Hematopoietic multipotent progenitor cell treated with erythropoietin and hydrocortisone succinate and interleukin-3 and kit ligand, for 4 days (in vitro differentiated cells): ENCODE measurements at places on chromosomes 13 and 19.

- DNase-seq, result no peak
These were observed 3.7 kb upstream of the NTN5 start for GRCh38 chr19:48676487-48676886.

GRCh38 chr13:112723771-112724170 is 33.9 kb downstream of the ATP11A start:
- DNase-seq, result no peak

DNA sequence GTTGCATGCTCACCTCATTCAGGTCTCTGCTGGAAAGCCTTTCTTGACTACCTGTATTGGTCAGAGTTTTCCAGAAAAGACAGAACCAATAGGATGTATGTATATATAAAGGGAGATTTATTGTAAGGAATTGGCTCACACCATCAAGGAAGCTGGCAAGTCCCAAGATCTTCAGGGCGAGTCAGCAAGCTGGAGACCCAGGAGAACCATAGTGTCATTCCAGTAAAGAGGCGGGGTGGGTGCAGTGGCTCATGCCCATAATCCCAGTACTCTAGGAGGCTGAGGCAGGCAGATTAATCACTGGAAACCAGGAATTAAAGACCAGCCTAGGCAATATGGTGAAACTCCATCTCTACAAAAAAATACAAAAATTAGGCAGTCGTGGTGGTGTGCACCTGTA is 30.4 kb upstream of the FARP1 start:
- DNase-seq, result no peak

DNA sequence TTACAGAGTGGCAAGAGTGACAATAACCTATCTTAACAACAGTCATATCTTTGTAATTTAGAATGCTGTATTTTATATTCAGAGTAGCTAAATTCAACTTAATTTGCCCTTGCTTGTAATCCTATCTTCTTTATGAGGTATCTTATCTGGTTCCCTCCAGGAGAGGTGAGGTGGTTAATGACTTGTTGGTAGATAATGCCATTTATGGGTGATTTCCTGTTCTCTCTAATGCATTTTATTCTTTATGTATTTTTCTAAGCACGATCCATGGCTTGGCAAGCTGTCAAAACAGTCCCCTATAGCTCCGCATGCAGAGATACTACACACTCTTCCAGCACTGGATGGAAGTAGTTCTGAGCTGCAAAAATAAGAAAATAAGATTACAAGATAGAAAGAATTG is 267.9 kb downstream of the LMO7 start:
- DNase-seq, result peak; percentile 38

GRCh38 chr19:43820098-43820883 is 6.8 kb upstream of the ZNF283 start:
- DNase-seq, result peak; percentile 56

DNA sequence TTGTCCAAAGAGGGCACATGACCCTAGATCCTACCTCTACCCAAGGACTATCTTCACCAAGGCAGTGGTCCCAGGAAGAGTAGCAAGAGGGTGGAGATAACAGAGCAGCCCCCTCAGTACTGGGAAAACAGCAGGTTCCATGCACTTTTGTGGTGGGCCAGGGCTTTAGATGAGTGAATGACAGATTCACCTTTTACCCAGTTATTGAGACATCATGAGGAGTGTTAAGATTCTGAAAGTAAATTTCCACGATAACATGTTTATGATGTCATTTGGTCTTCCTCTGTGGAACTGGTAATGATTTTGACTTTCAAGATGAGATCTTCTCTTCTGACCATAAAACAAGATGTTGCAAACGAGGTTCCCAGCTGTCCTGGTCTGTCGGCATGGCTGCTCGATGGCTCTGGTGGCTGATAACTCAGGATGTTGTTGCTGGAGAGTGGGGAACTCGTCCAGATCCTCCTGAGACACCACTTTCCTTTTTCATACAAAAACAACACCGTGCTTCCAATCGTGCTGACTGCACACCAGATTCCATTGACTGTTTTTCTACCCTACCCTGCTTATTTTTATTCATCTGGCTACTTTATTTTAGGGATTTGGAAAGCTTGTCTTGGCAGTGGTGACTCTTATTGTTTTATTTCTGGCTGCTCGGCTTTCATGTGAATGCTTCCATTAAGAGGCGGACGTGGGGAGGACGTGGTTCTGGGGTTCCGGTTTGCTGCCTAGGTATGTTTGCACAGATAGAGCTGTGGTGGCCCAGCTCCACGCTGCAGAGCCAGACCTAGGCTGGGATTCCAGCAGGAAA is 88.5 kb downstream of the LRCH1 start:
- DNase-seq, result no peak

DNA sequence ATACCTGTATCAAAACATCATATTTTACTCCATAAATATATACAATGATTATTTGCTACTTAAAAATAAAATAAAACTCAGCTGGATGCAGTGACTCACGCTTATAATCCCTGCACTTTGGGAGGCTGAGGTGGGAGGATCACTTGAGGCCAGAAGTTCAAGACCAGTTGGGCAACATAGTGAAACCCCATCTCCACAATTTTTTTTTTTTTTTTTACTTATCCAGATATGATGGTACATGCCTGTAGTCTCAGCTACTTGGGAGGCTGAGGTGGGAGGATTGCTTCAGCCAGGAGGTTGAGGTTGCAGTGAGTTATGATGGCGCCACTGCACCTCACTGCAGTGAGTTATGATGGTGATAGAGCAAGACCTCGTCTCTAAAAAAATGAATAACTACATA is 22.4 kb downstream of the POU2F2 start:
- DNase-seq, result no peak

GRCh38 chr19:57088133-57088532 is 31.7 kb upstream of the USP29 start:
- DNase-seq, result no peak

GRCh38 chr13:46553521-46553885 is 533 bp downstream of the LRCH1 start:
- DNase-seq, result no peak

DNA sequence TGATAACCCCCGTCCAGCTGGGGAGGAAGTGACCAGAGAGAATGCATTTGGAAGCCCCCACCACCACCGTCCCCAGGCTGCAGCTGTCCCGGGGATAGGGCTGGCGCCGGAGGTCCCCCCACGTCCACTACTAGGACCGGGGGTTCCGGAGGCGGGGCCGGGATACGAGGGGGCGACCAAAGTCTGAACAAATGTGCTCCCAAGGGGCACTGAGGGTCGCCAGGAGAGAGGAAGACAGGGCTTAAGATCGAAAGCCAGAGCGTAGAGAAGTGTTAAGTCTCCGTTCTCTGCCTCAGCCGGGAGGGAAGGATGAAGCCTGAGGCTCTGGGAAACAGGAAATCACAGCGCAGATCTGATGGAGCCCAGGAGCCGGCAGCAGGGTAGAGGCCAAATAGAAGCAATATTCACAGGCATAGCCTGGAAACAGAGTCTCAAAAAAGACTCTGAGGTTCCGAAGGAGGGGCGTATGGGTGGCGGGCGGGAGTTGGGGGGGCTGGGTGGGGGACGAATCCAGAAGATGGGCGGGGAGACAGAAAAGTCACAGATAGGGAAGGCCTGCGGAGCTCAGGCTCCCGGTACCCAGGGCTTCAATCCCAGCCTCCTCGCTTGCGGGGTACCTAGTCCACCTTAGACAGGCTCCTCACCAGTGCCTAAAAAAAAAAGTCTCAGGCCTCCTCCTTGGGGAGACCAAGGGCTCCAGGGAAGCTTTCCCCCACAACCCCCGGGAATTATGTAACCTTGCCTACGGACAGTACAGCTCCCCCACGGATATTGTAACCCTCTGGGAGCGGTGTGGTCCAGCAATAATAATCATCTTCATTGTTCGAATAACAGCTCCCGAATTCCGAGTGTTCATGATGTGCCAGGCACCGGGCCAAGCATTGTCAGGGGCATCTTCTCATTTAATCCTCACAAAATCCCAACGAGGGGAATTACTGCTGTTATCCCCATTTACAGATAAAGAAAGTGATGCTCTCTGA is 1.1 kb upstream of the ERF start:
- peak; percentile 43 for DNase-seq

- peak; percentile 80 for DNase-seq
These were observed 2.0 kb downstream of the SPRY2 start for GRCh38 chr13:80338781-80339562.

DNA sequence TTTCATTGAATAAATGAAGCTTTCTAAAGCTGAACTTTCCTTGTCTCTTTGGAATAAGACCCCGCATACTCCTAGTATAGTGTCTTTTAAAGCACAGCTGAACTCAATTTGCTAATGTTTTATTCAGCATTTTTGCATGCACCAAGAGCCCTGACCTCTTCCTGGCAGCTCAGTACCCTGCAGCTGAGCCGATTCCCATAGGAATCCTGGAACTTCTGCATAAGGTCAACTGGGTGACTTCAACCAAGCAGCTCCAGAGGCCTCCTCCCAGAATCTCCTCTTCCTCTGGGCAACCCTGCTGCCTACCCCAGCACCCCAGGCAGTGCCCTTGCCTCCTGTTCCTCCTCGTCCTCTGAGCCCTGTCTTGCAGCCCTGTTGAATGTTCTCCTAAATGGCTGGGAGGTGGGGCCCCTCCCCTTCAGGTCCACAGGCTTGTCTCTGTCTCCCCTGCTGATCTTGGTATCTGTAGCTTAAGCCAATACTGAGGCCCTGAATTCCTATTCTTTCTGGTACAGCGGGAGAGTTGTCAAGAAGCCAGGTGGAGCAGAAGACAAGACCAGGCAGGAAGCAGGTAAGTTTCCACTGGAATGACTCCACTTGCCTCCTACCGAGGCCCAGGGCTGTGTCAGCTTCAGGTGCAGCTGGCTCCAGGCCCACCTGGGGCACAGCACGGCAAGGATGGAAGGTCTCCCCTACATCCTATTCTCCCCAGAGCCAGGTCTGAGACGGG is 23.6 kb upstream of the CCDC124 start:
- no peak for DNase-seq

GRCh38 chr19:36547001-36547732 is 19.1 kb upstream of the ZNF260 start:
- DNase-seq, result peak; percentile 41

DNA sequence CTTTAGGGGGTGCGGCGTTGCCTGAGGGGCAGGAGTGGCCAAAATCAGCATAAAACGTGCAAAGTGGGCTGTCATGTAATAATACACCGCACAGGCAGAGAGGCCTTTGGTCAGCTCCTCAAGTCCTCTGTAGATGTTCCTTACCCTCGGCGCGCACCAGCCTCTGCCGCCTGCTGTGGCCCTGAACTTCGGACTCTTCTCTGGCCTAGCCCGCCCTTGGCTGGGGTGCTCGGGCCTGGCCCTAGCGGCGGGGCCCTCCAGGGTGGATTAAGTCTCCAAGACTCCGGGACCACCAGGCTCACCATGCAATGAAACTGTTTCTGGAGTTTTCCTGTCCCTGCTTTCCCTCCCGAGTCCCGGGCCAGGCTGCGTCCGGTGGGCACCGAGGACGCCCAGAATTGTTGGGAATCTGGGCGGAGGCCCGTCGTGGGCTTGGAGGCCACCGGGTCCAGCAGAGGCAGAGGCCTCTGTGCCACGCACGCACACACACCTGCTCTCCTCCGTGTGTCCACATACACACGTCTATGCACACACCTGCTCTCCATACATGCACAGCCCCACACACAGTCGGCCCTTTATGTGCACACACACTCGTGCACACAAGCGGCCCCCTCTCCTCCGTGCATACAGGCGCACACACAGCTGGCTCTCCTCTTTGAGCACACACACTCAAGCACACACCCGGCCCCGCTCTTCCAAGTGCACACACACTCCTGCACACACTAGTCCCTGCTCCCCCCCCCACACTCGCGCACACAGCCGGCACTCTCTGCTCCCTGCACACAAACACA is 1.5 kb upstream of the TFDP1 start:
- DNase-seq, result no peak

DNA sequence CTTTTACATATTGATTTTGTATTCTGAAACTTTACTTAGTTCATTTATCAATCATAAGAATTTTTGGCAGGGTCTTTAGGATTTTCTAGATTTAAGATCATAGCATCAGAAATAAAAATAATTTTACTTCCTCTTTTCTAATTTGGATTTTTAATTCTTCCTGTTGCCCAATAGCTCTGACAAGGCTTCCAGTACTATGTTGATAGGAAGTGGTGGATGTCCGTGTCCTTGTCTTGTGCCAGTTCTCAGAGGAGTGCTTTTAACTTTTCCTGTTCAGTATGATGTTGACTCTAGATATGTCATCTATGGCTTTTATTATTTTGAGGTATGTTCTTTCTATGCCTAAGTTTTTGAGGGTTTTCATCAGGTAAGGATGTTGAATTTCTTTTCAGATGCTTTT is 7.7 kb upstream of the KIR2DL4 start:
- DNase-seq, result peak; percentile 64

DNA sequence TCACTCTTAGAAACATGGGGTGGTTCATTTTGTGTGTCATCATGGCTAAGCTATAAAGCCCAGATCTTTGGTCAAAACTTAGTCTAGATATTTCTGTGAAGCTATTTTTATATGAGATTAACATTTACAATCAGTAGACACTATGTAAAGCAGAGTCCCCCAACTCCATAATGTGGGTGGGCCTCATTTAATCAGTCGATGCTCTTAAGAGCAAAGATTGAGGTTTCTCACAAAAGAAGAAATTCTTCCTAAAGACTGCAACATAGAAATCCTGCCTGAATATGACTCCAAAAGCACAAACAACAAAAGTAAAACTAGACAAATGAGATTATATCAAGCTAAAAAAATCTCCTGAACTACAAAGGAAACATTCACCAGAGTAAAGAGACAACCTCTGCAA is 642.2 kb downstream of the DIAPH3 start:
- DNase-seq, result no peak

GRCh38 chr13:96093296-96094006 is 3.5 kb downstream of the HS6ST3 start:
- DNase-seq, result no peak

- DNase-seq, result no peak
These were observed 1584.2 kb downstream of the SLITRK1 start for GRCh38 chr13:82298106-82298505.

- no peak for DNase-seq
These were observed 8.1 kb upstream of the SERPINE3 start for GRCh38 chr13:51331354-51331861.

DNA sequence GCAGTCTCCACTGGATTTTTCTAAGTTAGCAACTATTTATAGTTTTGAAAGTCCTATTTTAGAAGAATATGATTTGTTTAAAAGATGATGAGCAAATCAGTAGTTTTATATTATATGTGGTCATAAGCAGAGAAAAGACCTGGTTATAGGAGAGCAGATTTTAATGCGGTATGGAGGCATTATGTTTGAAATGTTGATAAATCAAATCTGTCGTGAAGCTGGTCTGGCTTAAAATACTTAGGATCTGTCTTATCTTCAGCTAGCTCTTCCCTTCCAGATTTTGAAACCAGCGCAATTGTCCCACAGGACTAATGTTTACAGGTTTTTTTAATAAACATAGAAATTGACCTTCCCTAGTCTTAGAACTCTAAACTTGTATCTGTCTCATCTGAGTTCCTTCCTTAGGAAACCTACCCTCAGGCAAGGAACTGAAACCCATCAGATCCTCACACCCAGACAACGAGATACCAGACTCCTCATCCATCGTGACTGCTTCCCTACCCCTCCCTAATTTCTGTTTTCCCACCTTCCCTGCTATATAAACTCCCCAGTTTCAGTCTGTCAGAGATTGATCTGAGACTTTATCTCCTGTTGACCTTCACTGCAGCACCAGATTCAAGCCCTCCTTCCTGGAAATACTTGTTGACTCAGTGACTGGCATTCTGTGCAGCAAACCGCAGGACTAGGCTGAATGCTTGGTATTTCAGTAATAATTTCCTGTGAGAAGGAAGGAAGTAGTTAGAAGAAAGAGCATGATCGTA is 37.8 kb upstream of the CXCL17 start:
- DNase-seq, result no peak
